ENCODE measurements at places on chromosomes 1 and 21. TPM values are rescaled to one million over a fixed set of nuclear protein-coding genes. Genes with fewer than 3 reads are reported as not detected.

Gene KLHDC9
- total RNA-seq = 0.98 TPM

Gene TGFB2
- 56.9 TPM for total RNA-seq

Gene OR10Z1
- total RNA-seq = not detected

Gene KCNT2
- total RNA-seq = 6.6 TPM

Gene HCN3
- 0.91 TPM for total RNA-seq

Gene LYPD8
- total RNA-seq = not detected

Gene ICOSLG
- 1.5 TPM for total RNA-seq

Gene HEYL
- 0.30 TPM for total RNA-seq

Gene GJA8
- not detected for total RNA-seq

Gene OR4F16
- total RNA-seq = 0.20 TPM

Gene PAQR7
- total RNA-seq = 15.3 TPM

Gene MNDA
- total RNA-seq = not detected

Gene TPTE
- total RNA-seq = not detected

Gene OLIG2
- total RNA-seq = not detected

Gene OVAAL
- not detected for total RNA-seq

Gene CYP4X1
- 1.2 TPM for total RNA-seq

Gene SPRR1A
- total RNA-seq = not detected

Gene ATPAF1
- total RNA-seq = 49.7 TPM

Gene UTS2
- not detected for total RNA-seq

Gene CAPZB
- total RNA-seq = 143 TPM

Gene CD1B
- not detected for total RNA-seq

Gene PCSK9
- 0.85 TPM for total RNA-seq

Gene MATN1
- total RNA-seq = not detected

Gene OR2L3
- not detected for total RNA-seq

Gene DIRAS3
- 8.8 TPM for total RNA-seq

Gene GRHL3
- 0.03 TPM for total RNA-seq

Gene NR1I3
- not detected for total RNA-seq

Gene C1orf141
- total RNA-seq = not detected

Gene SPATA45
- total RNA-seq = not detected

Gene NIBAN1
- total RNA-seq = 152 TPM

Gene LIN28A
- total RNA-seq = not detected
